Forelimb muscle (tissue), 1 donor: ENCODE measurements at places on chromosomes 7 and 10. TPM values are rescaled to one million over a fixed set of nuclear protein-coding genes. Genes with fewer than 3 reads are reported as not detected.

DNA sequence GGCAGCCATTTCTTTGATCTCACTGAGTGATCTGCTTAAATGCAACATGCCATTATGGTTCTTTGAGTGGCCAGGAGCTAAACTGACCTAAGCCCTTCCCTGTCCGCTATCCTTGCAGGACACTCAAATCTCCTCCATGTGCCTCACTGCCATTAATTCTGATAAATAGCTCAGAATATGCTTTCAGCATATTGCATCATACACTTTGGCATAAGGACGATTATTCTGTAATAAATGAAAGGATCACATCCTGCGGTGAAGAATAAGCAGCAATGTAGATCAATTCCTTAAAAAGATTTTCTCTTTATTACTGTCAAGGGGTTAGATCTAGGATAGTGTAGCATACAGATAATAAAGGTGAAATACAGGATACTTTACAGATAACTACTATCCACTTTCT, 231.8 kb upstream of the CTBP2 start:
- no peak for DNase-seq

The LRRC18 gene
- polyA plus RNA-seq = 0.09 TPM

GRCh38 chr7:42671627-42672026, 240.2 kb downstream of the C7orf25 start:
- no peak for DNase-seq

The TFEC gene
- 1.2 TPM for polyA plus RNA-seq

DNA sequence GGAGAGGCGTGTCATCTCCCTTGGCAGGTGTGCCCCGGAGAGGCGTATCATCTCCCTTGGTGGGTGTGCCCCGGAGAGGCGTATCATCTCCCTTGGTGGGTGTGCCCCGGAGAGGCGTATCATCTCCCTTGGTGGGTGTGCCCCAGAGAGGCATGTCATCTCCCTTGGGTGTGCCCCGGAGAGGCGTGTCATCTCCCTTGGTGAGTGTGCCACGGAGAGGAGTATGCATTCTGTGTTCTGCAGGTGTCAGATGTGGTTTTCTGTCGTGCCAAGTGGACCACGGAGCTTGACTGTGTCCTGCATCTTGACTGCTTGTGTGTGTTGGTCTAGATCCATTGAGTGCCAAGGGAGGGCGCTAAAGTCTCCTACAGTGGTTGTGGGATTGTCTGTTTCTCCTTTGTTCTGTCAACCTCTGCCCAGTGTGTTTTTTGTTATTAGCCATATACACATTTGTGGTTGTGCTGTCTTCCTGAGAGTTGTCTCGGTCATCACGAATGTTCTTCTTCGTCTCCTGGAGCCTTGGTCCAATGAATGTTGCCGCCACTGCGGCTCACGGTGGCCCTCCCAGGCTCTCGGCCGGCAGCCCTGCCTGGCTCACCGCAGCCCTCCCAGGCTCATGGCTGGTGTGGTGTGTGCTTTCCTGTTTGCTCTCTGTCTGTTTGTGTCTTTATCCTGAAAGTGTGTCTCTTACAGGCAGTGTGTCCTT, 96.8 kb downstream of the INPP5A start:
- no peak for DNase-seq

The SPDYE6 gene
- polyA plus RNA-seq = 5.3 TPM

DNA sequence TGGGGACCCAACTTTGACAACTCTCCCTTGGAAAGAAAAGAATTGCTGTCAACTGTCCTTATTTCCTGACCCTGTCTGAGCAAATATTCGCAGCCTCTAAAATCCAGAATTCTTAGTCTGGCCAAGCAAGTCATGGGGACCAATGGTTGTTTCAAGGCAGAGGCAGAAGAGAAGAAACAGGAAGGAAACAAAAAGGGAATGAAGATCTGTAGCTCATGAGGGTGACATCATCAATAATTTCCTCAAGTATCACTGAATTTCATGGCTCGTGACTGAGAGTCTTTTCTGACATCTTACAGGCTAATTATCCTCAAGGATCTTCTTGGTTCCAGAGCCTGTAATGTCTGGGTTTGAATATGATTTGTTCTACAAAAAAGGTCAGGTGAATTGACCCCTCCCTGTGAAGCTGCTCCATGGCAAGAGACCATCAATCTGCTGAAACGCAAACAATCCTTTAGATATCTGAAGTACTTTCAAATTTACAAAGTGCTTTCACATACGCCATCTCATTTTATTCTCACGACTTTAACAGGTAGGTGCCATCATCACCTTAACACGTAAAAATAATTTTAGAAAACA, 5.8 kb downstream of the CDK6 start:
- DNase-seq = no peak

The SNX8 gene
- polyA plus RNA-seq = 29.2 TPM

GRCh38 chr7:95977994-95978393, 205.6 kb downstream of the DYNC1I1 start:
- DNase-seq = no peak
